ENCODE measurements at places on chromosomes 7 and 10.

- H3K36me3 ChIP-seq, result no peaks in the 10 kb centered on the region
- H3K4me3 ChIP-seq, result no peak overlapping the region
Observed at GRCh38 chr10:60621018-60621417, 157.3 kb upstream of the CDK1 start.

DNA sequence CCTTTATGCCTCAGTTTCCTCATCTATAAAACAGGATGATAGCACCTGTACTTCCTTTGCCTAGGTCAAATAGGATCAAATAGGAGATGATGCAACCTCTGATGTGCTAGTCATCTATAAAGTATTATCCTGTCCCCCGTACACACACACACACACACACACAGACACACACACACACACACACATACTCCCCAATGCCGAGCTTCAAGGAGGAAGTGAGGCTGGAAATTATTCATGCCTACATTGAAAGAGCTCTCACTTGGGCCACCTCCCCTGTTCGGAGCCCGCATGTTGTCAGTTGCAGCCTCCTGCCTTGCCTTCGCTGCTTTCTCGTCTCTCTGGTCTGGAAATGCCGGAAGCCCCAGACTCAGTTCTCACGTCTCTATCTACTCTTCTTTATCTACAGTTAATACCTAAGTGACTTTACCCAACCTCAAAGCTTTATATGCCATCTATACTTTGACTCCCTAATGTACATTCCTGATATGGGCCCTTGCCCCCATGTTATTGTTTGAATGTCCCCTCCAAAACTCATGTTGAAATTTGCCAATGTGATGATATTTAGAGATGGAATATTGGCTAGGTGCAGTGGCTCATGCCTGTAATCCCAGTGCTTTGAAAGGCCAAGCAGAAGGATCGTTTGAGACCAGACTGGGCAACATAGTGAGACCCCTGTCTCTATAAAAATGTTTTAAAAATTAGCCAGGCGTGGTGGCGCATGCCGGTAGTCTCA lies 6.9 kb upstream of the UBE2H start:
- H3K4me1 ChIP-seq, result no peaks in the 10 kb centered on the region
- DNase-seq, result no peak
- no peak overlapping the region for H3K27ac ChIP-seq
- H3K36me3 ChIP-seq, result no peaks in the 10 kb centered on the region
- no peaks in the 10 kb centered on the region for H3K27me3 ChIP-seq
- H3K4me3 ChIP-seq, result no peak overlapping the region

GRCh38 chr7:1503816-1504775 lies at the start of gene INTS1:
TSS of gene INTS1 (minus strand) at chr7:1504389. CDS start at chr7:1503960, 429 bp downstream.
- H3K4me3 ChIP-seq, result peak within 1 kb of the TSS; percentile 63
- H3K27ac ChIP-seq, result no peak within 1 kb of the TSS
- DNase-seq, result peak; percentile 86
- peaks cover 36% of the 10 kb centered on the region for H3K4me1 ChIP-seq

DNA sequence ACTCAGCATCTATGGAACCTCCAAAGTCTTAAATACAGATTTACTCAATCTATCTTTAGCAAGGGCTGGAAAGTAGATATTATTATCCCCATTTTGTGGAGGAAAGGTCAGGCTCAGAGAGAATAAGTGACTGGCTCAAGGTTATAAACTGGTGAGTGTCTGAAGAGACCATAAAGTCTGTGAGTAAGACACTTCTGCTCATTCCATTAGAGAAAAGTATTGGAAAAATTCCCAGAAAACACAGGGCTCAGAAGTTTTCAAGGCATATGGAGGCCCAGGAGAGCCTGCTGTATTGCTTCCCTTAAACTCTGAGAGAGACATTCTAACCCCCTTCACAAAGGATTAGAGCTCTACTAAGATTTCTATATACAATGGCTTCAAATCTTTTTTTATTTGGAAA lies 134.8 kb downstream of the PCDH15 start:
- H3K27ac ChIP-seq, result no peak overlapping the region
- H3K4me1 ChIP-seq, result no peaks in the 10 kb centered on the region
- H3K4me3 ChIP-seq, result no peak overlapping the region
- H3K36me3 ChIP-seq, result no peaks in the 10 kb centered on the region
- no peaks in the 10 kb centered on the region for H3K27me3 ChIP-seq

DNA sequence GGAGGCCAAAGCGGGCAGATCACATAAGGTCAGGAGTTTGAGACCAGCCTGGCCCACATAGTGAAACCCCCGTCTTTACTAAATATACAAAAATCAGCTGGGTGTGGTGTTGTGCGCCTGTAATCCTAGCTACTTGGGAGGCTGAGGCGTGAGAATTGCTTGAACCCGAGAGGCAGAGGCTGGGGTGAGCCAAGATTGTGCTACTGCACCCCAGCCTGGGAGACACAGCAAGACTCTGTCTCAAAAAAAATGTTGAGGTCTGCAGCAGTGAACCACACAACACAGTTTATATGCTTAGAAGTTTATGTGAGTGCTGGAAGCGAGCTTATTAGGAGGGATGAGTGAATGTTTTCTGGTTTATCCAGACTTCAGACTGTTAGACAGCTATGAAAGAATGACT lies 10.4 kb downstream of the LHPP start:
- no peaks in the 10 kb centered on the region for H3K4me1 ChIP-seq
- H3K27me3 ChIP-seq, result no peaks in the 10 kb centered on the region
- no peak overlapping the region for H3K4me3 ChIP-seq
- no peak for DNase-seq

All from natural killer cell (primary cell).